ENCODE measurements at places on chromosomes 12 and 14.
A peak's percentile ranks its signal among the peaks of the same experiment; 100 is the strongest.

- no peak for DNase-seq
Observed at GRCh38 chr14:89264196-89264800, 152.7 kb downstream of the FOXN3 start.

DNA sequence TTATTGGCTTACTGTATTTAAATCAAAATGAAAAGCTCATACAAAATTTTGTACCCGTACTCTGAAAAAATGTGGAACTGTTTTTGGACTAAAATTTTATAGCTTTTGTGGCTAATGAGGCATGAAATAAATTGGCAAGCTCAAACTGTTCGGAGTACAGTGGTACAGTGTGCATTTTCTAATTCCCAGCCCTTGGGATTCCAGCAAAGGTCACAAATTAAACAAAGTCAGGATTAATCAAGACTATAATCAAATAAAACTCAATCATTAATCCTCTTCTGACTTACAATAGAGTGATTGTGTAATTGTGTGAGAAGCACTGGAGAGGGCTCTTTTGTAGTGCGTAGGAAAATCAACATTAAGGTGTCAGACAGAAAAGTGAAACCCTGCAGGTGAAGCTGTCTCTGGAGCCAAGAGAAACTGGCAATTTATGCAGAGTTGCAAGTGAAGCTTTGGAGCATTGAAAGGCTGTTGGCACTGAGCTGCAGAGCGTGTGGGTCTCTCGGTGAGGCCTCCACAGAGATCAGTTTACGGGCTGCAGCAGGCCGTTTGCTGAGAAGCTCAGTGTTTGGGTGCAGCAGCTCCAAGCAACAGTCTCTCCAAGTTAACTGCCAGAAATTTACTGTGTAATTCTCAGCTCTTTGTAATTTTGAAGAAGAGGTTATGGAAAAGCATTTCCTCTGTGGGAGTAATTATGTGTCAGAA, 275.9 kb downstream of the FBXL14 start:
- DNase-seq: no peak

GRCh38 chr14:66652525-66653106, 144.7 kb downstream of the GPHN start:
- no peak for DNase-seq

- DNase-seq: no peak
Observed at GRCh38 chr12:45598761-45599160, 130.7 kb upstream of the ARID2 start.

GRCh38 chr12:65656891-65657351, 167.4 kb upstream of the HMGA2 start:
- DNase-seq: peak; percentile 6

GRCh38 chr12:115456946-115457689, 773.1 kb upstream of the TBX3 start:
- no peak for DNase-seq

GRCh38 chr12:76586764-76587395, 27.3 kb upstream of the OSBPL8 start:
- peak; percentile 19 for DNase-seq

DNA sequence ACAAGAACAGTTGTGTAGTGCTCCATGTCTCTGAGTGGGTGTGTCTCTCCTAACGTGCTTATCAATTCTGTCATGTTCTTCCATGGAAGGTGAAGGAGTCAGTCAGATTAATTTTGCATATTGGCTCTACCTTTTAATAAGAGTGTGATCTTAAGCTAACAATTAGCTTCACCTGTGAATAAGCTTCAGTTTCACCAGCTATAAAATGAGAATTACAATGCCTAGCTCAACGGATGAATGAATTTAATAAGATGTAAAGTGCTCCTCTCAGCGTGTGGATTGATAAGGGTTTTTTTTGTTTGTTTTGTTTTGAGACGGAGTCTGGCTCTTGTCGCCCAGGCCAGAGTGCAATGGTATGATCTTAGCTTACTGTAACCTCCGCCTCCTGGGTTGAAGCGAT, 32.7 kb downstream of the CCDC175 start:
- DNase-seq: no peak

All from GM20000 (cell line).